ENCODE measurements at places on chromosomes 5 and 9.

- no peak for DNase-seq
These were observed at the start of gene CARD9 for GRCh38 chr9:136373300-136374182. TSS of gene CARD9 (minus strand) at chr9:136373669. CDS start at chr9:136372078, 1,591 bp downstream.

DNA sequence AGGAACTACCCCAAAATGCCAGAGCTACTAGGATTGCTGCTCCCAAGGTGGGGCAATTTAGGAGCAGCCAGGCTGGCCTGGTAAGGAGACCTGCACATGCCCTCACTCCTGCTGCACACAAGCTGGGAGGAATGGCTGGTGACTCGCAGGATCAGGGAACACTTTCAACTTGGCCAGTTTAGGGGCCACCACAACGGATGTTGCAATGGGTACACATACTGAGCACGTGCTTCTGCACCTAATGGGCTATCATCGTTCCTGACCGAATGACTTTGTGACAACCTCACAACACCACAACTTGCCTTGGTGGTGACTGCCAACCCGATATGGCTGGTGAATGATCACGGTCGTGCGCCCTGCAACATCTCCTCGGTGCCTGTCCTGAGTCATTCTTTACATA lies 172.0 kb downstream of the ROR2 start:
- no peak for DNase-seq

DNA sequence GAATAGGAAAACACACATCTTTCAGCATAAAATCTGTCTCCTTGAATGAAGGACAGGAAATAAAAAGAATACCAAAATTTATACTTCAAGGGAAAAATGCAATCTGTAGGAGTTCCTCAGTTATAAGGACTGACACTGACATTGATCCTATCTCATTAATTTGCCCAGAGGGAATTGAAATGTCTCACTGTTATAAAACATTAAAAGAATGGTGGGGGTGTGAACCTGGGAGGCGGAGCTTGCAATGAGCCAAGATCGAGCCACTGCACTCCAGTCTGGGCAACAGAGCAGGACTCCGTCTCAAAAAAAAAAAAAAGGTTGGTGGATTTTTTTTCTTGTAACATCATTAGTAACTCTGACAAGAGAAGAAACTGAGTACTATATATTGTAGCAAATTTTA lies 60.8 kb downstream of the TTLL11 start:
- no peak for DNase-seq

DNA sequence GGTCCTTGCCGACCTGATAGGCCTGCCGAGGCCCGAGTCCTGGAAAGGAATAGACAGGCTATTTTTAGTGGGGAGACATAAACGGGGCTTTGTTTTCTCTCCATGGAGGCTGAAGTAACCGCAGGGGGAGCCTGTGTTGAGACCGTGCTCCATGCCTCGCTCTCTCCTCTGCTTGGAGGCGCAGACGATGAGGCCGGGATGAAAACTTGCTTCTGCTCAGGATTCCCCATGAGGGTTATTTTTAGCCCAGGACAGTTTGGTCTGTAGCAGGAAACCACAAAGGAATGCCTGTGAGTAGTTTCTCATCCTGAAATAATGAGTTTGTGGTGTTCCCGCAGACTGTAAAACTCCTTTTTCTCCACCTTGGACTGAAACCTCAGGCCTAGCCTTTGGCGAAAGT lies 81.9 kb upstream of the RARS1 start:
- DNase-seq, result no peak

- no peak for DNase-seq
These were observed 181.0 kb upstream of the CLINT1 start for GRCh38 chr5:158039911-158040347.

GRCh38 chr9:126166866-126167265 lies 159.8 kb upstream of the MVB12B start:
- no peak for DNase-seq

- no peak for DNase-seq
These were observed 297.7 kb downstream of the DEPDC1B start for GRCh38 chr5:60402161-60402785.

- no peak for DNase-seq
These were observed 3.4 kb downstream of the NPM1 start for GRCh38 chr5:171390883-171391677.

GRCh38 chr5:74717596-74717995 lies 32.6 kb downstream of the HEXB start:
- no peak for DNase-seq

DNA sequence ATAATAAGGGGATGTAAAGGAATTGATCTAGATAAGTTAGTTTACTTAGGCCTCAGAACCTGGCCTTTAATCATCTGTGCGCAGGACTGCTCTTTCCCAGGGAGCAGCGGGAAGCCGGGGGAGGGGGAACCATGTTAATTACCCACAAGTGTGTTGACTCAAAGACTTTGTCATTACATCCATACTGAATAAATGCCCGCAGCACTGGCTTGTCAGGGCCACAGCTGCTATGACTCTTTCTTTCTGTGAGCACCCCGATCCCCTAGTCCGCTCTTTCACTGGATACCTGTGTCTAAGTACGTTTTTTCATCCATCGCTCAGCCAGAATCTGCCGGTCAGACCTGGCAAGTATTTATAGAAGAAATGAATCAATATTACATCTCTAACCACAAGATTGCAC lies 249.3 kb upstream of the DMRT1 start:
- no peak for DNase-seq

DNA sequence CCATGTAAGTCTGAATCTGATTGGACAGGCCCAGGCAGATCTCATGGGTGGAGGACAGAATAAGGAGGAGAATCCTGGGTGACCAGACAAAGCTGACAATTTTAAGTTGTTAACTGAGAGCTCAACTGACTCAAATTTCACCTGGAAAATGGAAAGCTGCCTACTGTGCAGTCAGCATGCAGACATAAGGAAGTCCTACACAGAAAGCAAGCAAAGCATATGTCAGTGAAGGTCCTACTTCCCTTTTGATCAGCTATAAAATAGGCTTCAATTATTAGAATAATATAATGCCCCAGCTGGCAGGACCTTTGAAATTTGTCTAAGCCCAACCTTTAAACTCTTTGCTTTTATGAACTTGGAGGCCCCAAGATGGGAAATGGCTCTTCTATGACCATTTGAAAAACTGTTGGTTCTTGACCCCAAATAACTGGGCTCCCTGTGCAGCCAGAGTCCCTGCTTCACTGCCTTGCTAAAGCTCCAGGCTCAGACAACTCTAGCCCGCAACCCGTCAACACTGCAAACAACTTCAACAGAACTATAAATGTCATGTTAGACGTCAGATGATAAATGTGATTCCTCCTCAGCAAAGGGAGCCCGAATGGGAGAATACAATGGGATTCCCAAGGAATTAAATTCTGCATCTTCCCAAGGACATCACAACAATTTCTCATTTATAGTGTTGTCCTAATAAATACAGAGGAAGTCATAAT lies 118.9 kb upstream of the ADRA1B start:
- no peak for DNase-seq

GRCh38 chr5:5953584-5954274 lies 424.6 kb downstream of the MED10 start:
- DNase-seq, result no peak

- no peak for DNase-seq
These were observed 133.9 kb downstream of the MUSK start for GRCh38 chr9:110802416-110803035.

- DNase-seq, result no peak
These were observed 33.1 kb upstream of the PRLR start for GRCh38 chr5:35263266-35263877.

DNA sequence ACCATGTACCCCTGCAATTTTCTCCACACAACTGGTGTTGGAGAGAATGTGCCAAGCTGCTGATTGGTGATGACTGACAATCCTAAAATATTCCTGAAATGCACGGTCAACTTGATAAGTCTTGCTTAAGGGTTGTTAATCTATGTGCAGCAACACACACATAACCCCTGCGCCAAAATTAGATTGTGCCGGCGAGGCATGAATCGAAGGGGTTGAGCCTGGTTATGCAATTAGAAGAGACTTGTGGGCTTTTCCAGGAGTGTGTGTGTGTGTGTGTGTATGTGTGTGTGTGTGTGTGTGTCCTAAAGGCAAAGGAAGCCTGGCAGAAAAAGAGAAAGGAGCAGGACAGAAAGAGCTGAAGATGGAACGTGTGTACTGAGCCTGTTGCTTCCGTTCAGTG lies 22.3 kb downstream of the IRX2 start:
- no peak for DNase-seq

DNA sequence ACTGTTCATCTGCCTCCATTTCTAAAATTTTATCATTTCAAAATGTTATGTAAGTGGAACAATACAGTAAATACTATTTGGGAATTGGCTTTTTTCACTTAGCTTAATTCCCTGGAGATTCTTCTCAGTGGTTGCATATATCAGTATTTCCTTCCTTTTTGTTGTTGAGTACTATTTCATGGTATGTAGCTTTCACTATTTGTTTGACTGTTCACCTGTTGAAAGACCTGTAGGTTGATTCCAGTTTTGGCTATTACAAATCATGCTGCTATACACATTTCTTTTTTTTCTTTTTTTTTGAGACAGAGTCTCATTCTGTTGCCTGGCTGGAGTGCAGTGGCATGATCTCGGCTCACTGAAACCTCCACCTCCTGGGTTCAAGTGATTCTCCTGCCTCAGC lies 33.0 kb upstream of the PWWP2A start:
- no peak for DNase-seq

- no peak for DNase-seq
These were observed 105.1 kb downstream of the EHMT1 start for GRCh38 chr9:137723783-137724445.

DNA sequence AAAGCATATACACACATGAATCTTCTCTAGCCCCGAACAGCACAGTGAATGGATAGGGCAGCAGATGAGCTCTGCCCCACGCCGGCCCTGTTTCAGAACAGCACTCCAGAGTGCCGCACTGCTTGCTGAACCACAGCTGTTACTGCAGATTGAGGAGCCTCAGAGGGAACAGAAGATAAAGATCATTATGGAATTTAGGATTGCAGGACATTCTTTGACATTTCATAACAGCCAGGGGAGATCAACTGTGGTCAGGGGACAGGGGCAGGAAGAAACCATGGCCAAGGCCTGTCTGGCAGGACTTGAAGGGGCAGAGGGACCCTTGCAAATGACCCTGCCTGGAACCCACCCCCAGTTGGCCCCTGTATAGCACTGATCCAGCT lies 20.6 kb downstream of the IRF1 start:
- no peak for DNase-seq

DNA sequence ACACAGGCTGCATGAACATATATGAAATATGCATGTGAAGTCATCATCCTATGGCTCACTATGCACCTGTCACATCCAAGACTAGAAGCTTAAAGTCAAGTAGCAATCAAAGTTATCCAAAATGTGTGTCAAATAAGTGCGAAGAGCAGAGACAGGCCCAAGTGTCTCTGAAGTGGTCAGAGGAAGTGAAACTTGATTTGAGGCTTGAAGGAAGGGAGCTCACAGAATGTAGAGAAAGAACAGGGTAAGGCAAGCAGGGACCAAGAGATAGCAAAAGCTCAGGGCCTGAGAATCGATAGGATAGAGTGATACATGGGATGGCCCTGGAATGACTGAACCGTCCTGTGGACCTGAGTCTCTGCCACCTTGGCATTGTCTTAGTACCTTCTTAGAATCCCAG lies 274.3 kb upstream of the TRPC7 start:
- DNase-seq, result no peak

DNA sequence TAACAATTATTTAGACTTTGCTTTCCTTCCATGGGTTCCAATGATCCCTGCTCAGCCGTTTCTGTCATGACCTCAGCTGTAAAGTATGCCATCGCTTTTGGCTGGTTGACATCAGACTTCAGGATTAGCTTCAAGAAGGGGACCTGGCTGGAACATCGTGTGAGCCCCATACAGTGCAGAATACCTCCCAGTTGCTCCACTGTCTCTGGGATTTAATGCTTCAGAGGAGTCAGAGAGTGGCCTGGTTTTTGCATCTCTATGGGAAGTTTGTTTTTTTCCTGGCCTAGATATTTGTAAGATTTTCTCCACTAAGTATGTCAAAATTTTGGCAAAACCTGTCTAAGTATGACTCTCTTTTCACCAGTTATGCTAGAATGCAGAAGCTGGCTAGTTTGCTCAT lies 216.9 kb downstream of the GABBR2 start:
- DNase-seq, result no peak

DNA sequence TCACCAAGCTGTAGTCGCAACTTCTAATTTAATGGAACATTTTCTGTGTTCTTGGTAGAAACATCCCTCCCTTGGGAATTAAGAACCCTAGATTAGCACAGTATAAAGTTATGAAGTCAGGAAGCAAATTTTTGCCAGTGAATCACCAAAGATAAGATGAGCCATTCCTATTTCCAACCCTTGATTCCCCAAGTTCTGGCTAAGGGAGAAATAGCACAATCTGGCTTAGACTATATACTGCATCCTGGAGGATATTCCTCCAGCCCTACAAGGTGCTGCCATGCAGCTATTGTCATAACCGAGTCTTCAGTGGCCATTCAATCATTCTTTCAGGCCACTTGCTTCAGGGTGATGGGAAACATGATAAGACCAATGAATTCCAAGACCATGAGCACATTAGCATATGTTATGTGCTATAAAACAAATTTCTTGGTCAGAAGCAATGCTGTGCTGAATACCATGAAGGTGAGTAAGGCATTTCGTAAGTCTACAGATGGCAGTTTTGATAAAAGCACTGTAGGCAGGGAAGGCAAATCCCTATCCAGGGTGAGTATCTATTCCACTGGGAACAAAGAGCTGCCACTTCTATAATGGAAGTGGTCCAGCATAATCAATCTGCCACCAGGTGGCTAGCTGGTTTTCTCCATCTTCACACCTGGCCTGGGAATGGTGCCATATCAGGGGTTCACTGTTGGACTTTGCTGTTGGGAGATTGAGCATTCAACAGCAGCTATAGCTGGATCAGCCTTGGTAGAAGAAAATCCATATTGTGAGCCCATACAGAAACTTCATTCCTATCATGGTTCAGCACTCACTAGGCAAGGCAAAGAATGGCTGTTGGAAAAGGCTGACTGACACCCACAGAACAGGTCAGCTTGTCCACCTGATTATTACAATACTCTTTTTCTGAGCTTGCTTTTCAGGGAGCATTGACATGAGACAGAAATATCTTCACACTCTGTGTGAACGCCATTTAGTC lies 19.6 kb upstream of the ARL15 start:
- no peak for DNase-seq

GRCh38 chr9:83290692-83291091 lies 227.8 kb upstream of the RASEF start:
- no peak for DNase-seq

DNA sequence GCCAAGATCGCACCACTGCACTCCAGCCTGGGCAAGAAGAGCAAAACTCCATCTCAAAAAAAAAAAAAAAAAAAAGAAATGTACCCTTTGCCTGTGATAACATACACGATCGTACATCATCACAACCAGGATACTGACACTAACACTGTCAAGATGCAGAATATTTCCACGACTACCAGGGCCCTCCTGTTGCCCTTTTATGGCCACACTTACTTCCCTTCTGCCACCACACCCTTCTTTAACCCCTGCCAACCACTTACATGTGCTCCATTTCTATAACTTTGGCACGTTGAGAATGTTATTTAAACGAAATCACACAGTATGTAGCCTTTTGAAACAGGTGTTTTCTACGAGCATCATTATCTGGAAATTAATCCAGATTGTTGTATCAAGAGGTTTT lies 69.0 kb upstream of the OTULINL start:
- DNase-seq, result no peak

- DNase-seq, result peak; percentile 31
These were observed 21.9 kb upstream of the VDAC1 start for GRCh38 chr5:134026521-134027287.

- no peak for DNase-seq
These were observed 334.1 kb upstream of the CD180 start for GRCh38 chr5:67530609-67531255.
